Right cardiac atrium (tissue), 5 donors: ENCODE measurements at places on chromosomes 4 and X. TPM values are rescaled to one million over a fixed set of nuclear protein-coding genes. Genes with fewer than 3 reads are reported as not detected.

DNA sequence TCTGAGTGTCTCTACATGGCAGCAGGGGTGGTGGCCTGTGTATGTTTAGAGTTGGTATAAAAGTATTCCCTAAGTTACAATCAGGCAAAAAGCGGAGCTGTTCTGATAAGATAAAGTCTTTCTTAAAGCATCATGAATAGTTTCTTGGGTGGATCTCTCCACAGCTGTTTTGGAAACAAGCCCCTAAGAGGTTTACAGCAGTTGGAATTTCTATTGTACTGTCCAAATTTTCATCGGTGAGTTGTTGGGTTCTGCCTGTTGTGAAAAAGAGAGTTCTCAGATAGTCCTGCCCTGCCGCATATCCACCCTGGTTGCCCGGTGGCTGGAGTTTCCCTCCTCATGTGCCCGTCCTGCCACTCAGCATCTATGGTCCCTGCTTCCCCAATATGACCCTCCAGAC lies 50.1 kb downstream of the C4orf51 start:
- DNase-seq = no peak

Gene NOA1
- 11.4 TPM for total RNA-seq

- DNase-seq = no peak
Measured at GRCh38 chrX:97398030-97398551, 514.4 kb downstream of the RPA4 start.

GRCh38 chr4:144705601-144706590 lies 59.9 kb downstream of the HHIP start:
- no peak for DNase-seq

Gene GCNA
- 1.6 TPM for total RNA-seq

DNA sequence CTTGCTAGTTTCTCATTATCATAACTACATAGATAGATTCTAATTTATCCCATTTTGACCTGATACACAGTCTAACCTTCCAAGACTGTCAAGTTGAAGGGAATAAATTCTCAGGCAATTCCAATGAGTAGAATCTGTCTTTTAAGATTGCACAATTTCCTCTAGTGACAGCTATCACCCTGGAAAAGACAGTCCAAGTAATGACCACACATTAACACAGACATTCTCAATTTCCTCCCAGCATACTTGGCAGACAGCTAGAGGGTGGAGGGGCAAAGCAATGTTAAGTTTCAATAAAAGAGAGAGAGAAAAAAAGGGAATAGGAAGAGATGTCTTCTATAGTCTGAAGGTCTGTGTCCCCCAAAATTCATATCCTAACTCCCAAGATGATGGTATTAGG lies 234.7 kb downstream of the LDB2 start:
- DNase-seq = no peak

- no peak for DNase-seq
Measured at GRCh38 chrX:23661671-23662070, 5.6 kb upstream of the PRDX4 start.

Gene CTSO
- total RNA-seq = 12.1 TPM

DNA sequence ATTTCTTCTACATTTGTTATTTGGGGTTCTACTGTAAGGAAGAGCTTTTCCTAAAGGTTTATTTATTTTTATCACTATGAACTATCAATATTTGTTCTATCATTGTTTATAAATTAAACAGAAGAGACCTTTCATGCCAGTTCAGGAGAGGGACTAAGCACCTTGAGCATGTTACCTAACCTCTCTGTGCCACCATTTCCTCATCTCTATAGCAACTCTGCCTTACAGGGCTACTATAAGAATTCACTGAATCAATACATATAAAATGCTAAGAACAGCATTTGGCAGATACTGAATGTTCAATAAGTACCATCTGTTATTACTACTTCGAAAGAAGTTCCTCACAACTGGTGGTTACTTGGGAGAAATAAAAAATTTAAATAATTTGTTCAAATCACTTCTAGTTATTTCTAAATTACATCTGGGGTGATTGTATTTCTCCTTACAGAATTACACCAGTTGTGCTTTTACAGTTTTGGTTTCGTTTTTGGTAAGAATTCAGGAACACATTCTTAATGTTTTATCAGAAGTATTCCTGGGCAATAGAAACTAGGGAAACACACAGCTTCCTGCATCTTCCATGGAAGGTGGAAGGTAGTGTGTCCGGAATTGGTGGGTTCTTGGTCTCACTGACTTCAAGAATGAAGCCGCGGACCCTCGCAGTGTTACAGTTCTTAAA lies 32.9 kb downstream of the EREG start:
- no peak for DNase-seq

GRCh38 chrX:136812286-136812685 lies 31.6 kb upstream of the ARHGEF6 start:
- DNase-seq = no peak

Gene AWAT2
- total RNA-seq = not detected

DNA sequence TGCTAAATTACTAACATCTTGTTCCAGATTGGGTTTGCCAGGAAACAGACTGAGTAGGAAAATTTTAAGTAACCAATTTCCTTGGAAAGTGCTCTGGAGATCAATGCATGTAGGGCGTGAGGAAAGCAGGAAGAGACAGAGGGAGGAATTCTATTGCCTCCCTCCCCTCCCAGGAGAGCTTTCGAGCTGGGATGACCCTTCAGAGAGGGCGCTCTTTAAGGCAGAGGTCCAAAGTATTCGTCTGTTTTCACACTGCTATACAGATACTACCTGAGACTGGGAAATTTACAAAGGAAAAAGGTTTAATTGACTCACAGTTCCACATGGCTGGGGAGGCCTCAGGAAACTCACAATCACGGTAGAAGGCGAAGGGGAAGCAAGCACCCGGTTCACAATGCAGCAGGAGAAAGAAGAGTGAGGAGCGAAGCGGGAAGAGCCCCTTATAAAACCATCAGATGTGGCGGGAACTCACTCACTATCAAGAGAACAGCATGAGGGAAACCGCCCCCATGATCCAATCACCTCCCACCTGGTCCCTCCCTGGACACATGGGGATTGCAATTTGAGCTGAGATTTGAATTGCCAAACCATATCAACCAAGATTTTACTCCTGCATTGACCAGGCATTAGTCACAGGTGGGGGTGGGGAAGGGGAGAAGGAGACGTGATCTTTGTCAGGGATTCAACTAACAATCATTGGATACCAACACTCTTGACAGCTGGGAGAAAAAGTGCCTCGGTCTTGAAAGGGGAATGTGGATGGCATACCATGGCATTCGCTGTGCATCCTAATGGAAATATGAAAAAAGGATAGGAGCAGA lies 63.8 kb downstream of the SLITRK2 start:
- no peak for DNase-seq

DNA sequence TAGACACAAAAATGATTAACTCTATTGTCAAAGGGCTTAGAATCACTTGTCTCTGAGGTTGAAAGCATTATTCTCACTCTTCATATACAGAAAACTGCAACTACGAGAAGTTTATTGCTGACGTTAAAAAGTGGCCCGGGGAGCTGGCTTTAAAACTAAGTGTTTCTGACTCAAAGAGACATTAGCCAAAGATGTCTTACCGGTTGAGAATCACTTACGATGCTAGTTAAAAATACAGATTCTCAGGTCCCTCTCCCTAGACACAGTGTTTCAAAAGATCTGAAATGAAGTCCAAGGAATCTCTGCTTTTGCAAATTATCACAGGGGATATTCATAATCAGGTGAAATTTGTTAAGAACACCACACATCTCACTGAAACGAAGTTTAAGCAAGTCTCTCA lies 1.2 kb downstream of the GNPDA2 start:
- no peak for DNase-seq

Gene CLTRN
- not detected for total RNA-seq
